ENCODE measurements at places on chromosomes 11 and 22.

GRCh38 chr11:36033082-36033751 is 89.4 kb downstream of the LDLRAD3 start:
- DNase-seq: no peak

- DNase-seq: no peak
Observed at GRCh38 chr11:130852589-130852988, 63.7 kb downstream of the SNX19 start.

- DNase-seq: no peak
Observed at GRCh38 chr22:23537416-23537815, 42.7 kb downstream of the IGLL1 start.

DNA sequence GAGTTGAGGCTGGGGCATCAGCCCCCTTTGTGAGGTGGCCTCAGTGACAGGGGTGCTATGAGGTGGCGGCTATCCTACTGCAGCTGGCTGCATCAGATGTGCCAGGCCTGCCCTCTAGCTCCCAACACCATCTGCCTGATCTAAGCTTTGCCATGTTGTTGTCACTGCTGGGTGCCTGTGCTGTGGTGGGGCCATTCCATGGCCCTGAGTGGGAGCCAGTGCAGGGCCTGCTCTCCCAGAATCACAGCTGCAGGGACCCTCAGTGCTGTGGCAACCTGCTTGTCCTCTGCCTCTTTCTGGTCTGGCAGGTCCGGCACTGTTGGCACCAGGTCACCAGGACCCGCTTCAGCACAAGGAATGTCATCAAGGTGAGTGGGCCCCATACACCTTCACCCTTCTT is 1.8 kb upstream of the SNU13 start:
- DNase-seq: no peak

DNA sequence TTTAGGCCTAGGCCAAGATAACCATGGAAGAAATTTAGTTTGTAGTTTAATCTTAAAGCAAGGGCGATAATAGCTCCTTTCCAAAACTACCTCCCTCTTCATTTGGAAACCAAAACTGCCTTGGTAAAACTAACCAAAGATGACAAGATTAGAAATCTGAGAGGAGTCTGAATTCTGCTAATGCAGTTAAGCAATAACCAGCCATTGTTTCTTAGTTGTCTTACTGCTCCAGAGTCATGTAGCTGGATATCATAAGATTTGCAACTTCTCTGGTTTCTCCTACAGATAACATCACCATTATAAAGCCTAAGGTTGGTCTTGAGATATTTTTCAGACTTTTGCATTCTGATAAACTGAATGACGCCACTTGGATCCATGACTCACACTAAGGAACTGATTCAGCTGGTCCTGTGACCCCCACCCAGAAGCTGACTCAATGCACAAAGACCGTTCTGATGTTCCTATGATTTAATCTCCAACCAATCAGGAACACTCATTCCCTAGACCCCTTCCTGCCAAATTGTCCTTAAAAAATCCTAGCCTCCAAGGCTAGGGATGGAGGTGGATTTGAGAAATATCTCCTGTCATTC is 200.8 kb downstream of the LUZP2 start:
- no peak for DNase-seq
